ENCODE measurements at places on chromosomes 3 and 15. TPM values are rescaled to one million over a fixed set of nuclear protein-coding genes. Genes with fewer than 3 reads are reported as not detected.

GRCh38 chr3:191372122-191372521 lies 41.8 kb upstream of the UTS2B start:
- H3K4me3 ChIP-seq, result no peak overlapping the region
- H3K27ac ChIP-seq, result no peak overlapping the region
- DNase-seq, result no peak

GRCh38 chr3:187964760-187965159 lies 189.2 kb upstream of the LPP start:
- H3K36me3 ChIP-seq, result no peaks in the 10 kb centered on the region
- DNase-seq, result no peak
- peaks cover 17% of the 10 kb centered on the region for H3K4me1 ChIP-seq

DNA sequence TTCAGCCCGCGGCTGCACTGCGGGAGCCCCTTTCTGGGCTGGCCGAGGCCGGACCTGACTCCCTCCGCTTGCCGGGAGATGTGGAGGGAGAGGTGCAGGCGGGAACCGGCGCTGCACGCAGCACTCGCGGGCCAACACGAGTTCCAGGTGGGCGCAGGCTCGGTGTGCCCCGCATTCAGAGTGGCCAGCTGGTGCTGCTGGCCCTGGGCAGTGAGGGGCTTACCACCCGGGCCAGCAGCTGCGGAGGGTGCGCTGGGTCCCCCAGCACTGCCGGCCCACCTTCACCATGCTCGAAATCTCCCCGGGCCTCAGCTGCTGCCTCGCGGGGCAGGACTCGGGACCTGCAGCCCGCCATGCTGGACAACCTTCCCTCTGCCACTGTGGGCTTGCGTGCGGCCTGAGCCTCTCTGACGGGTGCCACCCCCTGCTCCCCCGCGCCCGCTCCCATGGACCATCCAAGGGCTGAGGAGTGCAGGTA lies 733.5 kb upstream of the CCDC54 start:
- DNase-seq, result no peak
- no peaks in the 10 kb centered on the region for H3K4me1 ChIP-seq
- H3K36me3 ChIP-seq, result no peaks in the 10 kb centered on the region
- no peak overlapping the region for H3K27ac ChIP-seq
- H3K27me3 ChIP-seq, result peaks cover 2% of the 10 kb centered on the region

DNA sequence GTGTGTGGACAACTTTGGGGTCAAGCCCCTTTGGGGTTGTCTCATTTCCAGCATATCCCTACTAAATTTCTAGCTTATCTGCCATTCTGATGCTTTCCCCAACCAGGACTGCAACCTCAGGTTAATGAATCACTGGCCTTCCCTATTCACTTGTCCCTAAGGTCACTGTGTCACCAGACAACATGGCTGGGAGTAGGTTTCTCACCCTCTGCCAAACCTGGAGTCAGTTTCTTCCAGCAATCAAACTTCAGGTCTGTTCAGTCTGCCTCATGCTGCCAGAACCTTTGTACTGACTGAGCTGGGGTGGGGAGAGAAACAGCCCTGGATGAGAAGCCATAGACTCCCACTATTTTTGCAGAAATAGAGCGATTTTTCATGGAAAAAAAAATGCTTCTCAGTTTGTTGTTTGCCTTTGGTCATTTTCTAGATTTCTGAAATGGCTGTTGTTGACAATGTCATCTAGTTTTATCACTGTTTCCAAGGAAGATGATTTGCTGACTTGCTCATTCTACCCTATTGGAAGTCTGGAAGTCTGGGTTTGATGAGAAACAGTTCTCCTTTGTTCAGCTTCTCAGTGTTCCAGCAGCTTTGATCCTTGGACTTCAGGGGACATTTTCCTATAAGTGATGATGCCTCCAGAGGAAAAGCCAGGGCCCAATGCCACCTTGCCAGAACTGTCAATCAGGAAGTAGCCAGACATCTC lies 74.8 kb upstream of the IL12A start:
- DNase-seq, result no peak
- no peak overlapping the region for H3K4me3 ChIP-seq
- H3K27ac ChIP-seq, result no peak overlapping the region
- H3K27me3 ChIP-seq, result peaks cover 6% of the 10 kb centered on the region
- peaks cover 13% of the 10 kb centered on the region for H3K4me1 ChIP-seq

- H3K27me3 ChIP-seq, result no peaks in the 10 kb centered on the region
- peaks cover 11% of the 10 kb centered on the region for H3K4me1 ChIP-seq
- no peak for DNase-seq
- no peaks in the 10 kb centered on the region for H3K36me3 ChIP-seq
- no peak overlapping the region for H3K27ac ChIP-seq
- no peak overlapping the region for H3K4me3 ChIP-seq
Observed at GRCh38 chr3:108403686-108404345, 106.6 kb downstream of the MYH15 start.

The AADACL2 gene
- total RNA-seq, result not detected

DNA sequence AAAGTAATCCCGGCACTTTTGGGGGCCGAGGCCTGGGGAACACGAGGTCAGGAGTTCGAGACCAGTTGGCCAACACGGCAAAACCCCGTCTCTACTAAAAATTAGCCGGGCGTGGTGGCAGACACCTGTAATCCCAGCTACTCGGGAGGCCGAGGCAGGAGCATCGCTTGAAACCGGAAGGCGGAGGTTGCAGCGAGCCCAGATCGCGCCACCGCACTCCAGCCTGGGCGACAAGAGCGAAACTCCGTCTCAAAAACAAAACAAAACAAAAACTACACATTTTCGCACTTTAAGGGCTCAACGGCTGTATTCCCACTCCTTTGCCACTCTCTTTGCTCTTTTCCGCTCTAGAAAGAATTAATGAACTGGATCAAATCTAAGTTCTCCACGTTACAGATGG lies 763 bp upstream of the TRNT1 start:
- peak overlapping the region; percentile 99 for H3K27ac ChIP-seq
- peaks cover 30% of the 10 kb centered on the region for H3K4me1 ChIP-seq
- H3K36me3 ChIP-seq, result peaks cover 19% of the 10 kb centered on the region
- H3K27me3 ChIP-seq, result peaks cover 2% of the 10 kb centered on the region

The WDR6 gene
- 145 TPM for total RNA-seq

The OR5AC2 gene
- not detected for total RNA-seq

DNA sequence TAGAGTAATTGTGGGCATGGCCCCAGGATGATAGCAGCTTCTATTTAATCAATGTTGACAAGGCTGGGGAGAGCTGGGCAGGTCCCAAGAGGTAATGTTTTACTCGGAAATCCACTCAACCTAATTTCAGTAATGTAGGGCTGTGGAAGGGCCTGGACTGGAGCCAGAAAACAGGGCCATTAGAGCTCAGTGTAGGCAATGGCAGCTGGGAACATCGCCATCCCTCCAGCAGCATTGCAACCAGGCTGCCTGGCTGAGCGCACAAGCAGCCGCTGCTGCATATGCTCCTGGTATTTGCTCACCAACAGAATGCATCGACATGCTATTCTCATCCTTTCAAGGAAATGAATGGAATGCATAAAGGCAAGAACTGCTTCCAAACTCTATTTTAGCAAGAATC lies 90.0 kb downstream of the GAP43 start:
- DNase-seq, result no peak
- H3K4me3 ChIP-seq, result no peak overlapping the region
- H3K36me3 ChIP-seq, result no peaks in the 10 kb centered on the region

DNA sequence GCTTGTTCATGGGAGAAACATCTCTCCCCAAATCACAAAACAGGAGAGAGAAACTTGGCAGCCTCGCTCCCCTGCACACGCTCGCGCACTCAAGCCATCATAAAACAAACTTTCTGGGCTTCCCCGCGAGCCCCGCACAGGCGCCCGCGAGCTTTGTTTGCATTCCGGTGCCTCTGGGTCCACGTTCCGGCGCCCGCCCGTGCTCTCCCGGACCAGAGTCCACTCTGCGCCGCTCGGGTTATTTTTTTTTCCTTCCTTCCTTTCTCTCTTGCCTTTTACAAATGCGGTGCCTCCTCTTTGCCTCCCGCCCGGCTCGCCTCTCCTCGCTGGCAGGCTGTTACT lies 363 bp downstream of the MAGI1 start:
- peak overlapping the region; percentile 75 for H3K27ac ChIP-seq
- H3K27me3 ChIP-seq, result peaks cover 60% of the 10 kb centered on the region
- peaks cover 13% of the 10 kb centered on the region for H3K4me1 ChIP-seq
- peak overlapping the region; percentile 94 for H3K4me3 ChIP-seq
- H3K36me3 ChIP-seq, result peaks cover 2% of the 10 kb centered on the region
- no peak for DNase-seq

The TFG gene
- 73.0 TPM for total RNA-seq

DNA sequence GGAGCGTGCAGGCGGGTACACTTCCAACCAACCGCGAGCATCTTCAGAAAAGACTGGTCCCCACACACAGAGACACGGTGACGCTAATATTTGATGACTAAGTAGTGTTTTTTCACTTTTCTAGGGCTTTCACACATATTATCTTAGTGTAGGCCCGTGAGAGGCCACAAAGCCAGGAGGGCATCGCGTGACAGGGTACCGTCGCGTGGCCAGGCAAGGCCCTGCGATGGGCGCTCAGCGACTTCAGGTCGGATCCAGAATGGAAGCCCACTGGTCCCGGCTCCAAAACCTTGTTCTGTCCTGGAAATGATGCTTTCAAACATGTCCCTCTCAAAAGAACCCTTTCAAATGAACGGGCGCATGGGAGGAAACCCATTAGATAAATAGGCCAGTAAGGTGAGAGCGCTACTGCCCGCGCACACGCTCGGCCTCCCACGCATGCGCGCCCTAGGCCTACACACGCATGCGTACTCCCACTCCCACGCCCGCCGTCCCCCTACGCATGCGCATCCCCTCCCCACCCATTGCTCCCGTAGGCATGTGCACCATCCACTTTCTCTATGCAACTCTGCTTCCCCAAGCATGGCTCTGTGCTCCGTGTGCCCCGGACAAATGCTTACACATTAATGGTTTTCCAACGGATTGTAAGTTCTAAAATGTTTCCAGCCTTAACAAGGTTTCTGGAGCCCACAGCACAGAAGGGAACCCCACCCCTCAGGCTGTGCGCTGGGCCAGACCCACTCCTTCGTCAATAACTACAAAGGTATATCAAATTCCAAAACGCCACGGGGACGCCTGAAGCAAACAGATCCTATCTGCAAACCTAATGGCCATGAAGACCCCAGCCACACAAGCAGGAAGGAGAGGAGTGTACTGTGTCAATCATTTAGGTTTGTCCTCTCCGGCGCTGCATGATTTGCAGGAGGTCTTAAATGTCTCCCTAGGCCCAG lies 72.1 kb downstream of the OCA2 start:
- H3K27me3 ChIP-seq, result peaks cover 5% of the 10 kb centered on the region
- H3K27ac ChIP-seq, result no peak overlapping the region
- H3K4me1 ChIP-seq, result no peaks in the 10 kb centered on the region
- no peak overlapping the region for H3K4me3 ChIP-seq
- no peak for DNase-seq
- no peaks in the 10 kb centered on the region for H3K36me3 ChIP-seq

- no peak for DNase-seq
- no peak overlapping the region for H3K4me3 ChIP-seq
- H3K36me3 ChIP-seq, result peaks cover 3% of the 10 kb centered on the region
- H3K4me1 ChIP-seq, result peaks cover 29% of the 10 kb centered on the region
Observed at GRCh38 chr15:58288592-58288991, 143.2 kb upstream of the LIPC start.

The RETNLB gene
- not detected for total RNA-seq

- H3K27me3 ChIP-seq, result no peaks in the 10 kb centered on the region
- H3K4me3 ChIP-seq, result no peak overlapping the region
- no peak overlapping the region for H3K27ac ChIP-seq
- peaks cover 57% of the 10 kb centered on the region for H3K36me3 ChIP-seq
- DNase-seq, result no peak
Observed at GRCh38 chr3:177039490-177040274, 157.6 kb downstream of the TBL1XR1 start.

GRCh38 chr15:33107950-33108349 lies 86.6 kb downstream of the FMN1 start:
- peaks cover 5% of the 10 kb centered on the region for H3K4me1 ChIP-seq
- H3K4me3 ChIP-seq, result no peak overlapping the region
- no peak for DNase-seq
- peaks cover 9% of the 10 kb centered on the region for H3K27me3 ChIP-seq

GRCh38 chr3:183827809-183828537 lies 2.6 kb upstream of the MAP6D1 start:
- H3K27me3 ChIP-seq, result peaks cover 8% of the 10 kb centered on the region
- H3K36me3 ChIP-seq, result peaks cover 11% of the 10 kb centered on the region
- no peak overlapping the region for H3K27ac ChIP-seq
- DNase-seq, result no peak
- H3K4me3 ChIP-seq, result no peak overlapping the region
- peaks cover 9% of the 10 kb centered on the region for H3K4me1 ChIP-seq

- no peak overlapping the region for H3K27ac ChIP-seq
- H3K4me3 ChIP-seq, result no peak overlapping the region
- H3K36me3 ChIP-seq, result peaks cover 1% of the 10 kb centered on the region
Observed at GRCh38 chr3:160395297-160395696, 3.7 kb downstream of the IFT80 start.

DNA sequence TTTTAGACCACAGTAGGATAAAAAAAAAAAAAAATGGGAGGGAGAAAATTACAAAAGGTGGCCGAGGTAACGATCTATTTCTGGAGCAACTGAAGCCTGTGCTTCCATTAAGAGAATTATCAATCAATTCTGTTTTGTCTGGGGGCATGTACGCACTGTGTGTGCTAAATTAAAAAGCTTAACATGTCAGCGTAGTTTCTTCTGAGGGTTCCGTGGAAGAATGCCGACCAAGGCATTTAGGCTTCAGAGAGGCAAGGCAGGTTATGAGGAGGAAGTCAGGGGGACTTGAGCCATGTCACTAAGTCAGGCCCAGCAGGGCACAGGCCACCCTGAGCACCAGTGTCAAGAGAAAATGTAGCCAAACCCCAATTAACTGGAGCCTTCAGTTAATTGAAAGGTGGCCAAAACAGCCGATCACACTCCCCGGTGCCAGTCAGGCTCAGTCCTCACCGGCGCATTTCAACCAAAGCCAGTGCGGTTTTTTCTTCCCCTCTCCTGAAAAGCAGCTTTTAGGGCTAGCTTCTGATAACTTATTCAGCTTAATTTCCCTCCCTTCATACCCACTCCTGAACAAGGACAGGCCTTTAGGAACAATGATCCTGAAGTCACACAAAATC lies 113.9 kb downstream of the MEGF11 start:
- H3K27me3 ChIP-seq, result peaks cover 2% of the 10 kb centered on the region
- H3K27ac ChIP-seq, result no peak overlapping the region
- no peak overlapping the region for H3K4me3 ChIP-seq
- no peaks in the 10 kb centered on the region for H3K36me3 ChIP-seq

The IL20RB gene
- 1.5 TPM for total RNA-seq

GRCh38 chr15:38084289-38084688 lies 149.8 kb downstream of the TMCO5A start:
- H3K27me3 ChIP-seq, result peaks cover 16% of the 10 kb centered on the region
- H3K4me1 ChIP-seq, result peaks cover 10% of the 10 kb centered on the region
- no peak overlapping the region for H3K27ac ChIP-seq
- no peaks in the 10 kb centered on the region for H3K36me3 ChIP-seq
- no peak for DNase-seq

All from activated T-helper 1 cell treated with anti-CD3 and anti-CD28 coated beads, Interleukin-12 subunit alpha, Interleukin-12 subunit beta, Interleukin-2, Interleukin-4 antibody, amounts not matched to agents 30 ng/mL and 10 ng/mL and 1 ng/mL, durations not matched to agents 14 hours and 24 hours and 36 hours (primary cell).